ENCODE measurements at places on chromosomes 2 and 18.

DNA sequence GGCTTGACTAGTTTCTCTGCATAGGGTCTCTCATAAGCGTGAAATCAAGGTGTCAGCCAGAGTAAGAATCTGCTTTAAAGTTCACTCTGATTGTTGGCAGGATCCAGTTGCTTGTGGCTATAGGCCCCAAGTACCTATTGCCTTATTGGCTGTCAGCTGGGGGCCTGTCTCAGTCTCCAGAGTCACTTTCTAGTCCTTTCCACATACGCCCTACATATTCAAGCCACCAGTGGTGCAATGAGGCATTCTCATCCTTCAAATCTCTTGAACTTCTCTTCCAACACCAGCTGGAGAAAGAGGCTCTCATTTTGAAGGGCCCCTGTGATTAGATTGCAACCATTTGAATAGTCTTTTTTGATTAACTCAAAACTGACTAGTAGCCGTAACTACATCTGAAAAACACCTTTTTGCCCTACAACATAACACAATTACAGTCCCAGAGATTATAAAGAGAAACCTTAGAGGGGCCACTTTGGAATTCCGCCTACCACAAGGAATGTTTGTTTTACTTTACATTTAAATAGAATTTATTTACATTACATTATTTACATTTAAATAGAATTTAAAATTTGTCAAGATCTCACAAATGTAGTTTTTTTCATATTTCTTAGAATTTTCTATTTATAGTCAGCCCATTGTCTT, 520.1 kb downstream of the DSC3 start:
- DNase-seq: no peak

DNA sequence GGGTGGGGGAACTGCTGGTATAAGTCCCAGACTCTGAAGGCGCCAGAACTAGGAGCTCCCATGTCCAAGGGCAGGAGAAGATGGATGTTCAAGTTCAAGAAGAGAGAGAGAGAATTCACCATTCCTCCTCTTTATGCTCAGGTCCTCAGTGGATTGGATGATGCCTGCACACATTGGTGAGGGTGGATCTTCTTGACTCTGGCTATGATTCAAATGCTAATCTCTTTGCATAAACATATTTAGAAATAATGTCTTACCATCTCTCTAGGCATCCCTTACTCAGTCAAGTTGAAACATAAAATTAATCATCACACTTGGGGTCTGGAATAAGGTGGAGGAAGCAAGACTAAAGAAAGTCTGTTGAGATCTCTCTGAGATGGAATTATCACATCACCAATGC, 210.6 kb upstream of the CHST9 start:
- no peak for DNase-seq

- DNase-seq: no peak
Observed at GRCh38 chr2:59490192-59490591, 1063.3 kb downstream of the BCL11A start.

DNA sequence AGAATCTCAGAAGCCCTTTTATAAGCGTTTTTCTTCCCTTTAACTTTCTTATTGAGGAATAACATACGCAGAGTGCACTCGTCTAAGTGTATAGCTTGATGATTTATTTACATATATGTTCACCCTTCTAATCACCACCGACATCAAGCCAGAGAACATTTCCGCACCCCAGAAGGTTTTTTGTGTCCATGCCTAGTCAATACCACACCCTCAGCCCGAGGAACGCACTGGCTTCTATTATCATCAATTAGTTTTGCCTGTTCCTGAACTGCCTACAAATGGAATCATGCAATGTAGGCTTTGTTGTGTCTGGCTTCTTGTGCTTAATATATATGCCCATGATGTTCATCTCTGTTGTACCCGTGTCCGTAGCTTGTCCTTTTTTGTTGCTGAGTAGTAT, 27.7 kb downstream of the SDC1 start:
- no peak for DNase-seq

DNA sequence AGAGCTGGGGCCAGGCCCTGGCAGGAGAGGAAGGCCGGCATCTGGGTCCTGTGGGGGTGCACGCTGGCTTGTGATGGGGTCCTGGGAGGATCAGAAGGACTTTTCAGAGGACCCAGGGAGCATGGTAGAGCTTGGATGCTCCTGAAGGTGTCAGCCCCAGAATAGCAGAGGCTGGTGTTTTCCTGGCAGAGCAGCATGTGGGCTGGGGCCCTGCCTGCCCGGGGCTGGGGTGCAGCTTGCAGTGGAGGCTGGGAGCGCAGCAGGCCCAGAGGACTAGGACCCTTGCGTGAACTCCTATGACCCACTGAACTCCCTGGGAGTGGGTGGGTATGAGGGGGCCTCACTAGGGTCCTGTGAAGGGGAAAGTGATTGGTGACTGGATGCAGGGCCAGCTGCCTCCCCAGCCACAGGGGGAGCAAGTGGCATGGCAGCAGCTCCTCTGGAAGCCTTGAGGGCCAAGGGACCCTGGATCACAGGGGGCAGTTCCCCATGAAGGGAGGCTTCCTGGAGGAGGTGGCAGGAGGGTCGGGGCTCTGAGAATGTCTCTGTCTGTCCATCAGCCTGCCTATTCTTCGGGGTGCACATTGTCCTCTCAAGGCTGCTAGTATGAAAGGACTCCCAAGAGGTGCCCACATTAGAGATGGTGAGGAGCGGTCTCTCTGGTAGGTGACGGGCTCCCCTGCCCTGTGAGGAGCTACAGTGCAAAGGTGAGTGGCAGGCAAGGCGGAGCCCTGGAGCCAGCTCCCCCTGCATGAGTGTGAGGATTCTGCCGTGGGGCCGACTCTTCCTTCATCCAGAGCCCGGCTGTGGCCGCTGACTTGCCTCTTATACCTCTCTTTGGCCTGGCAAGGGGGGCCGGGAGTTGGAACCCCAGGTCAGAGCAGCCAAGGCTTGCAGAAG, 249.0 kb downstream of the DYSF start:
- no peak for DNase-seq
